ENCODE measurements at places on chromosomes 16 and 17.
A peak's percentile ranks its signal among the peaks of the same experiment; 100 is the strongest.

DNA sequence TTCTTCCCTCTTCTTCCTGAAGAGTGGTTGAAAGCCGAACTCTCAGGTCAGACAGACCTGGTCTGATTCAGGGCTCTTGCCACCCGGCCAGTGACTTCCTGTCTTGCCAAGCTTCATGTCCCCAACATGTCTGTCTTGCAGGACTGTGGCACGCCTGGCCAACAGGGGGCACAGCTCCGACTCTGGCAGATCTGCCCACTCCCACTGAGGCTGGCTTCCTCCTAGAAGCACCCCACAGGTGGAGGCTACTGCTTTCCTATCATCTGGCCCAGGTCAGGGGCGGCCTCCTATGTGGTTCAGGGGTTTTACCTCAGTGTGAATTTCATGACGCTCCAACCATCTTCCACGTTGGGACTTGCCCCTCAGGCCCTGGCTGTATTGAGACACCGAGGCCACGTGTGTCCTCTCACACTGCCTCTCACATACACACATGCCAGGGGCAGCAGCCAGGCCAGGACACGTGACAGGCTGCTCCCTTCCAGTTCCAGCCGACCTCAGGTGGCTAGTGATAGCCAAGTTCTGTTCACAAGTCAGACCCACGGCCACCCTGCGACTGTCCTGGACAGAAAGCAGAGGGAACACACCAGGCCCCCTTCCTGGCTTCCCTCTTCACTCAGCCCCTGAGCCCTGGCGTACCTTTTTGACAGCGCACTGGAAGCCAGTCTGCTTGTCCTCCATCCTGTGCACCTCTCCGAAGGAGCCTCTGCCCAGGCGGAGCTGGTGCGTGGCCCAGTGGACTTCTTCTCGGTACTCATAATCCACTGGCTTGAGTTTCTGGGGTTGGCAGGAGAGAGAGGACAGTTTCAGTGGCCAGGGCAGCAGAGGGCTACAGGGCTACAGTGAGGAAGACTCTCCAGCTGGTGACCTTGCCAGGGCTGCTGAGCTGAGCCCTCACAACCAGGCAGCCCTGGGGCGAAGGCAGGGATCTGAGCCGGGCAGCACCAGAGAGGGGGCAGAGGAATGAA, 22.6 kb upstream of the SPATA32 start:
- DNase-seq, result no peak

- DNase-seq, result no peak
Observed at GRCh38 chr17:70298929-70299531, 129.7 kb downstream of the KCNJ2 start.

DNA sequence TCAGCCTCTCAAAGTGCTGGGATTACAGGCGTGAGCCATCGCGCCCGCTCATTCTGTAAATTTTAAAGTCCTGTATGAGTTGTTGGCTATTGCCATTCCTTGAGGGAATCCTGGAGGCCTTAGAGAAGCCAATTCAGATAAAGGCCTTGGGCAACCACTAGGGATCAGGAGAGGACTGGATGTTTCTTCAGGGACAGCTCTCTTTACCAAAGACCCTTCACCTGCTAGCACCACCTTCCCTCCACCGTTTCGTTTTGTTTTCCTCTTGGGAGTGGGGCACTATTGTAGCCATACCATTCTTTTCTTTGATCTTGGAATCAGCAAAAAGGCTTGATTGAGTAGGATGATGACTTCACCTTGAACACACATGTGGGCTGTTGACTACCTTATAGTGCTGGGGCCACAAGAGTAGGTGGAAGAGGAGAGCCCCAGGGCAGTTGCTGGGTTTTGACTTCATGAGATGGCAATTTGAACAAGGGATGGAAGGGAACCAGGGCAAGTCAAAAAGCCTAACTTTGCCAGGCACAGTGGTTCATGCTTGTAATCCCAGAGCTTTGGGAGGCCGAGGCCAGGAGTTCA, 7.0 kb upstream of the ANKRD40CL start:
- DNase-seq, result no peak

- DNase-seq, result peak; percentile 48
Observed at GRCh38 chr16:49280105-49280741, 1.4 kb downstream of the CBLN1 start.

GRCh38 chr16:18932243-18932987, 6.2 kb upstream of the SMG1 start:
- DNase-seq, result no peak

- DNase-seq, result no peak
Observed at GRCh38 chr16:75244844-75245758, 6.3 kb downstream of the BCAR1 start.

GRCh38 chr17:6995500-6996255, at the start of gene ALOX12:
Gene ALOX12, plus strand, starts transcription at chr17:6996049. Its CDS starts 69 bp downstream, at chr17:6996118.
- no peak for DNase-seq

GRCh38 chr16:70563636-70564035, 40.0 kb downstream of the SF3B3 start:
- DNase-seq, result no peak

GRCh38 chr16:10827691-10828341, 9.2 kb upstream of the TVP23A start:
- DNase-seq, result no peak

DNA sequence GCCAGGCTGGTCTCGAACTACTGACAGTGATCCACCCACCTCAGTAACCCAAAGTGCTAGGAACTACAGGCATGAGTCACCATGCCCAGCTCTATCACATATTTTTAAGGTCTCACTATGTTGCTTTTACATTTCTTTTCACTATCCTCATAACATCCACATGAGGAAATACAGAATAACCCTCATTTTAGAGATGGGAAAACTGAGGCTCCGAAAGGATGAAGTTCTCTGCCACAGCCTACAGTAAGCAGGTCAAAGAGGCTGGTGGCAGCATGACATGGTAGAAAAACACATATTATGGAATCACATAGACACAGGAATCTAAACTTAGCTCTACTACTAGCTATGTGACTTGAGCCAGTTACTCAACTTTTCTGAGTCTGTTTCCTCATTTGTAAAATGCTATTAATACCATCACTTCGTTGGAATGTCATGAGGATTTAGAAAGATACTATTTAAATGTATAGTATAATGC, 32.2 kb downstream of the APPBP2 start:
- DNase-seq, result no peak

DNA sequence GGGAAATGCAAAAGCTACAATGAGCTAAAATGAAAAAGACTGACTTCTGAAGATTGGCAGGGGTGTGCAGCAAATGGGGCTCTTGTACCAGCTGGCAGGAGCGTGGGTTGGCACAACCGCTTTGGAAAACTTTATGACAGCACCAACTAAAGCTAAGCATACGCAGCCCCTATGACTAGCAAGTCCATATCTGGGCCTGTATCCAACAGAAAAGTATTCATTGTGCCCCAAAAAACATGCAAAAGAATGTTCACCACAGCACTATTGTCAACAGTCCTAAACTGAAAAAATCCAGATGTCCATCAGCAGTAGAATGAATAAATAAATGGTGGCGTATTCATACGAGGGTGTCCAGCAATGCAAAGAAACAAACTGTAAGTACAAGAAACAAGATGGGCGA, 22.6 kb upstream of the ITGA3 start:
- DNase-seq, result no peak

- no peak for DNase-seq
Observed at GRCh38 chr16:55592306-55592705, 25.8 kb downstream of the CAPNS2 start.

- peak; percentile 88 for DNase-seq
Observed at GRCh38 chr16:67028696-67029253, at the start of gene CBFB. Gene CBFB, plus strand, starts transcription at chr16:67029149. Its CDS starts 259 bp downstream, at chr16:67029408.

DNA sequence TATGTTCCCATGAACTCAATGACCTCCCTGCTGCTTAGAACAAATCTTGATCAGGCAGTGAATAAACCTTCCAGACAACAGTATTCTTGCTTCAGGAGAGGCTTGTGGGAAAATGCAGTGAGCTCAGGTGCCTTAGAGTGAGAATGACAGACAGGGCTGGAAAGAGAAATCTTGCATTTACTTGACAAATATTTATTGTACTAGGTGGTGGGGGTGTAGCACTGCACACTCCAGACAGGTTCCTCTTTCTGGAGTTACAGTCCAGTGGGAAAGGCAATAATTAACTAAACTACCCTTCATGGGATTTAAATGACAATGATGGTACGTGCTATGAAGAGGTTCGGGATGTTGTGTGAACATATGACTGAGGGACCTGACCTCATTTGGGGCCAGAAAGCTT, 182.9 kb downstream of the SHISA9 start:
- no peak for DNase-seq

- DNase-seq, result no peak
Observed at GRCh38 chr16:55588799-55589198, 22.3 kb downstream of the CAPNS2 start.

- DNase-seq, result peak; percentile 32
Observed at GRCh38 chr16:17129971-17130370, 340.8 kb downstream of the XYLT1 start.

GRCh38 chr17:76631821-76632565, 11.6 kb downstream of the ST6GALNAC1 start:
- no peak for DNase-seq

Measured in NCI-H2171 treated with DMSO at 0.1 percent for 48 hours (cell line).